ENCODE measurements at places on chromosomes 4 and X.

DNA sequence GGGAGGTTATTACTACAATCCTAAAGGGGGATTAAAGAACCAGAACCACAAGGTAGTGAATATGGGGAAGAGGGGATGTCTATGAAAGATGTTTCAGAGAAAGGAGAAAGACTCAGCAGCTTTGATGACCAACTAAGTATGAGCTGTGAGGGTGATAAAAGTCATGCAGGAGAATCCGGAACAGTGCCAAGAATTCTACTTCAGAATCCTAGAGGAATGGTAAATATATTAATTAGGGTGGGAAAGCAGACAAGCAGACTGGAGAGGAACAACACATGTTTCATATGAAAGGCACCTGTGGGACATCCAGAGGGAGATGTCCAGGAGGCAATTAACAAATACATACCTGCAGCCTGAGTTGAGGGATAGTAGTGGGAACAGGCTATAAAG, 642.2 kb upstream of the DIPK2B start:
- peak overlapping the region; percentile 90 for H3K27ac ChIP-seq
- H3K4me3 ChIP-seq: peak overlapping the region; percentile 47
- DNase-seq: no peak
- no peaks in the 10 kb centered on the region for H3K27me3 ChIP-seq
- H3K36me3 ChIP-seq: peaks cover 52% of the 10 kb centered on the region

- no peak for DNase-seq
- no peak overlapping the region for H3K4me3 ChIP-seq
- no peak overlapping the region for H3K27ac ChIP-seq
- peaks cover 2% of the 10 kb centered on the region for H3K36me3 ChIP-seq
Measured at GRCh38 chrX:119419898-119420297, 20.8 kb downstream of the SLC25A43 start.

DNA sequence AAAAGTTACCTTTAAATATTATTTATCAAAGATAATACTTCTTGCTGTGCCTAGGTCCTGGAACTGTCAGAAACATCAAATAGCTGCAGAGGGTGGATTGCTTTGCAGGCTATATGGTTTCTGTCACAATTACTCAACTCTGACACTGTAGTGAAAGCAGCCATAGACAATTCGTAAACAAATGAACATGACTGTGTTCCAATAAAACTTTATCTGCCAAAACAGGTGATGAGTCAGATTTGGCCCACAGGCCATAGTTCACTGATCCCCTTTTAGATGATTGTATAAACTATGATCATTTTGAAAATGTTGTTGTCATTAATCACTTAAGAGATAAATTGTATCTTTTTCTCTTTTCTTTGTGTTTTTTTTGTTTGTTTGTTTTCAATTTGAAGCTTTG, 8.4 kb upstream of the MEPE start:
- H3K27ac ChIP-seq: no peak overlapping the region
- H3K4me1 ChIP-seq: no peaks in the 10 kb centered on the region
- H3K36me3 ChIP-seq: no peaks in the 10 kb centered on the region
- H3K4me3 ChIP-seq: no peak overlapping the region
- DNase-seq: no peak

DNA sequence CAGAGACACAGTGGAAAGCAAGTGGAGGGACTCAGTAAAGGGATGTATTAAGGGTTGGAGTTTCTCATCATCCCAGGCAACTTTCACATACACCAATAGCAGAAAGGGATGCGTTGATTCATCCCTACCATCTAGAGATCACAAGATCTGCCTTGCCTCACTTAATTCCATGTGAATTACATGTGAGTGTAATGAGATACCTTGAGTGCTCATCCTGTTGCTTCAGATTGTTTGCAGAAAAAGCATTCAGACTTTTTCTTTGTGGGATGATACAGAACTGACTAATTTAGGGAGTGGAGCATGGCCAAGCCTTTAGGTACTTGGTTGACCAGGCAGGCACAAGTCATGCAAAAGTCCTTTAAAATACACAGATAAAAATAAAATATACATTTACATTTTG, 124.8 kb upstream of the SLIT2 start:
- no peaks in the 10 kb centered on the region for H3K27me3 ChIP-seq
- H3K27ac ChIP-seq: no peak overlapping the region
- no peaks in the 10 kb centered on the region for H3K4me1 ChIP-seq
- H3K36me3 ChIP-seq: no peaks in the 10 kb centered on the region
- no peak for DNase-seq

DNA sequence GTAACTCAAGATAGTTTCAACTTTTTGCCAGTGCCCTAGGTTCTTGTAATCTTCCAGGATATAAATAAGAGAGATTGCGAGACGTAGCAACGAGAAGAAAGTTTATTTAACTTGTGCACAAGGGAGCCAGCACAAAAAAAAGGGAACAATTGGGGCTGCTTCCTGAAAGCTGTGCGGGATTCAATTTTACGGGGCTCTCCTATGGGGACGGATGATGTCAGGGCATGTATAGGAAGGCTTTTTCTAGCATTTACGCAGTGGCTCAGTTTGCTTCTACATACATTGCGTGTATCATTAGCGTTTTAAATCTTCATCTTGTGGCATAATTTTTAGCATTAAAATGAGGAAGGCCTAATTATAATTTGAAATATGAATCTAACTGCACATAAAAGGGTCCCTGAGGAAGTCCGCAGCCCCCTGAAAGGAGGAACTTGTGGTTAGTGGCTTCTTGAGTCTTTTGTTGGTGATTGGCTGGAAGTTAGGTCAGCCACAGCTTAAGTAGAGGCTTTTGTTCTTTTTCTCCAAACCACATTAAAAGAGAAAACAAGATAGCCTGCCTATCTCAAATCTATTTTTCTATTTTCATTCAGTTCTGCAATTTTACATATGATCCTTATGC, 668.2 kb upstream of the NDST4 start:
- H3K27ac ChIP-seq: no peak overlapping the region
- H3K36me3 ChIP-seq: no peaks in the 10 kb centered on the region
- no peaks in the 10 kb centered on the region for H3K27me3 ChIP-seq
- H3K4me1 ChIP-seq: peaks cover 2% of the 10 kb centered on the region

DNA sequence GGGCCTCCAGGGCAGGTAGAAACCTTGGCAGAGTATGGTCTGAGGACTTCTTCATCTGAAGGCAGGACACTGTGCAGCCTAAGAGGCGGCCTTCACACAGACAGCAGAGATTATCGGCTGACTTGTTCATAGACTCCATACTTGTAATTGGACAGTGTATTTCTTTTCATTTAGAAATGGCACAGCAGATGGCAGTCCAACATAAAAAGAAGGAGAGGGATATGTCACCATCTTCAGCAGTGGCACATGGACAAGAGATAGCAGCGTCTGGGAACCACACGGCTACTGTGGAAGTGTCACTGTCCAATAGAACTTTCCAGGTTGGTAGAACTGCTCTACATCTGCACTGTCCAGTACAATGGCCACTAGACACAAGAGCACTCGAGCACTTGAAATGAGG, 21.7 kb upstream of the GEMIN8 start:
- no peaks in the 10 kb centered on the region for H3K36me3 ChIP-seq
- DNase-seq: no peak
- no peak overlapping the region for H3K27ac ChIP-seq
- H3K4me3 ChIP-seq: no peak overlapping the region
- no peaks in the 10 kb centered on the region for H3K4me1 ChIP-seq
- H3K27me3 ChIP-seq: peaks cover 5% of the 10 kb centered on the region

GRCh38 chrX:133645977-133646718, 230.9 kb upstream of the GPC4 start:
- no peak overlapping the region for H3K4me3 ChIP-seq
- H3K27me3 ChIP-seq: no peaks in the 10 kb centered on the region
- H3K4me1 ChIP-seq: no peaks in the 10 kb centered on the region
- H3K36me3 ChIP-seq: no peaks in the 10 kb centered on the region
- no peak overlapping the region for H3K27ac ChIP-seq
- no peak for DNase-seq

GRCh38 chr4:141706445-141706844, 70.1 kb downstream of the IL15 start:
- H3K4me3 ChIP-seq: no peak overlapping the region
- no peak overlapping the region for H3K27ac ChIP-seq
- DNase-seq: no peak
- no peaks in the 10 kb centered on the region for H3K36me3 ChIP-seq
- H3K4me1 ChIP-seq: peaks cover 16% of the 10 kb centered on the region

DNA sequence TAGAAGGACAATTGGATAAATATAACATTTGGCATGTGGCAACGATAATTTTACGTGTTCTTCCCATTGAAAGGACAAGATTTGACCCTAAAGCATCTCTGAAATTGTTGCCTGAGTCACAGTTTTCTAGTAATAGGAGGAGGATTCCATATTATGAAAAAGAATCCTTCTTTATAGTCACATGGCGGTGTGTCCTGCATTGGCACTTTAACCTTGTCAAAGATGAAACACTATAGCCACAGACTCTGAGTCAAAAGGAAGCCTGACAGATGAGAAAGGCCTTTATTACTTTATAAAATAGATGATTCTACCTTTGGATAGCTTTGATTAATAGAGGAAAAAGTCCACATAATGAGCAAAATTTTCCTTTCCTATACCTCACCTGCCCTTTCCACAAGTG, 11.5 kb downstream of the LNX1 start:
- H3K27me3 ChIP-seq: no peaks in the 10 kb centered on the region
- DNase-seq: no peak
- no peak overlapping the region for H3K27ac ChIP-seq
- H3K4me1 ChIP-seq: no peaks in the 10 kb centered on the region
- no peak overlapping the region for H3K4me3 ChIP-seq

GRCh38 chr4:10530137-10530786, 73.0 kb upstream of the ZNF518B start:
- no peak overlapping the region for H3K4me3 ChIP-seq
- no peak for DNase-seq
- H3K27me3 ChIP-seq: no peaks in the 10 kb centered on the region
- peaks cover 1% of the 10 kb centered on the region for H3K4me1 ChIP-seq

- no peaks in the 10 kb centered on the region for H3K27me3 ChIP-seq
- no peaks in the 10 kb centered on the region for H3K4me1 ChIP-seq
- H3K36me3 ChIP-seq: no peaks in the 10 kb centered on the region
- H3K27ac ChIP-seq: no peak overlapping the region
Measured at GRCh38 chr4:161404346-161405110, 759.3 kb downstream of the FSTL5 start.

DNA sequence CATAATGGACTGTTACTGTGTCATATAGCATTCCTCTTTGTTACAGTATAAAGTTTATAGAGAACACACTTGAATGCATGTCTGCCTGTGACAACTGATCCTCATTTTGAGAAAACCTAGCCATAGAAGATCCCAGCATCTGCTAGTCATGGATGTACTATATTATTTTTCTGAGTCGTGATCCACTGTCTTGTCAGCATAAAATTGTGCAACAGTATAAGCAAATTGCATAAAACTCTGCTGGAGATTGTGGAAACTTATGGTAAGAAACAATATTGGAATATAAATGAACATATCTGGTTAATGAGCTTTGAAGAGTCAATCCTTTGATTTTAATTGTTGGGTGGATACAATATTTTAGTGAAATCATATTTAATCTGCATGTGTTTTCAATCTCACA, 3.6 kb downstream of the NEIL3 start:
- H3K36me3 ChIP-seq: peaks cover 9% of the 10 kb centered on the region
- no peak overlapping the region for H3K27ac ChIP-seq
- no peak for DNase-seq
- no peak overlapping the region for H3K4me3 ChIP-seq
- H3K4me1 ChIP-seq: peaks cover 39% of the 10 kb centered on the region
- no peaks in the 10 kb centered on the region for H3K27me3 ChIP-seq

DNA sequence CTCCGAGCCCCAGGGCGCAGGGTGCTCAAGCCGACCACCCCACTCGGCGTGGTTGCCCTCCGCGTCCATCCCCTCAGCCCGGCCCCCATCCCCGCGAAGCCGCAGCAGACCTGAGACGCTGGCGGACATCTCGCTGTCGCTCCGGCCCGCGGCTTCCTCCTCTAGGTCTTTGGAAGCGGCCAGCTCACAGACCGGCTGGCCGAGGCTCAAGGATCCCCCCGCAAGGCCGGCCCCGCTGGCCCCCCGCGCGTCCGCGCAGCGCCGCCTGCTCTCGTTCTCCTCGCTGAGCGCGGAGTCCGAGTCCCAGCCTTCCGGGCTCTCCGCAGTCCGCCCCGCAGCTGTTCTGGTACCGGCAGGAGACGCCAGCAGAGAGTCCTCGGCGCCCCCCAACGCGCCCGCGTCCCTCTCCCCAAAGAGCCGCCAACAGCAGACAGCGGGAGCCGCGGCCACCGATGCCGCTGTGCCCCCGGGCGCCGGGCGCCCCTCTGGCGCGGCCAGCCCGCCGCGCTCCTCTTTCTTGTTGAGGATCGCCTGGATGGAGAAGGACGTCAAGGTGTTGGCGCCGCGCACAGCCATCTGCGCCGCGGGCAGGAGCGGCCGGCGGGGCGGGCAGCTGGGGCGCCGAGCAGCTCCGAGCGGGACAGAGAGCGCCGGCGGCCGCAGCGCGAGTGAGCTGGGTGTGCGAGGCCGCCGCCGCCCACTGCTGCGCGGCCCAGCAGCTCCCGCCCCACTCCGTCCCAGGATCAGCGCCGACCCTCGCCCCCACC, at the start of gene NKX3-2:
NKX3-2 (minus strand) TSS at position 670 of the 767 bp plus-strand sequence; CDS start at position 576, 94 bp downstream.
- peaks cover 70% of the 10 kb centered on the region for H3K27me3 ChIP-seq
- H3K36me3 ChIP-seq: peaks cover 7% of the 10 kb centered on the region
- DNase-seq: peak; percentile 10
- peak within 1 kb of the TSS; percentile 77 for H3K4me3 ChIP-seq
- no peak within 1 kb of the TSS for H3K27ac ChIP-seq
- H3K4me1 ChIP-seq: peaks cover 49% of the 10 kb centered on the region

GRCh38 chrX:153511784-153512500, 5.5 kb upstream of the ATP2B3 start:
- no peaks in the 10 kb centered on the region for H3K36me3 ChIP-seq
- no peaks in the 10 kb centered on the region for H3K4me1 ChIP-seq
- H3K27me3 ChIP-seq: peaks cover 7% of the 10 kb centered on the region

DNA sequence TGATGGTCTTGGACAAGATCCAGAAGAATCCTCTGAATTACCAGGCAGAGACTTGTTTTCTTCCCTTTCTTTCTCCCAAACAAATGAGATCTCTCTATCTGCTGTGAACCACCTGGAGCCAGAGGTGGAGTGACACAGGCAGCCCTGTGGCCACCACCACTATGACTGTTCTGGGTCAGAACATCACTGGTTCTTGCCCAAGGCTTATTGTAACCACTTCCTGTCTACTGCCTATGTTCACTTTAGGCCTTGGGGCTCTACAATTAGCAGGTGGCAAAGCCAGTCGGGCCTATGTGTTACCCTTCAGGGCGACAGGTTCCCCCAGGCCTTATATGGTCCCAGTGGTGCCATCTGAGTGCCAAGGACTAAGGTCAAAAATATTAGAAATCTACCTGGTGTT, 161.2 kb downstream of the GLUD2 start:
- H3K27me3 ChIP-seq: no peaks in the 10 kb centered on the region
- no peak for DNase-seq
- H3K4me3 ChIP-seq: no peak overlapping the region
- no peak overlapping the region for H3K27ac ChIP-seq
- no peaks in the 10 kb centered on the region for H3K36me3 ChIP-seq
